Stimulated activated CD8-positive, alpha-beta memory T cell treated with anti-CD3 and anti-CD28 coated beads, Interleukin-4, amount 100 ng/mL, for 4 hours (primary cell): ENCODE measurements at places on chromosomes 13 and 19.
A peak's percentile ranks its signal among the peaks of the same experiment; 100 is the strongest.

GRCh38 chr19:8261347-8261746, 46.8 kb downstream of the CD320 start:
- no peak for DNase-seq

- DNase-seq: no peak
Observed at GRCh38 chr13:40598569-40598968, 67.9 kb downstream of the FOXO1 start.

- no peak for DNase-seq
Observed at GRCh38 chr19:13417054-13417453, 89.2 kb downstream of the CACNA1A start.

- peak; percentile 2 for DNase-seq
Observed at GRCh38 chr13:41587490-41587889, 130.1 kb downstream of the RGCC start.

- no peak for DNase-seq
Observed at GRCh38 chr13:75636436-75637180, 478 bp downstream of the LMO7 start.

GRCh38 chr19:17037966-17038500, 11.4 kb upstream of the CPAMD8 start:
- no peak for DNase-seq

DNA sequence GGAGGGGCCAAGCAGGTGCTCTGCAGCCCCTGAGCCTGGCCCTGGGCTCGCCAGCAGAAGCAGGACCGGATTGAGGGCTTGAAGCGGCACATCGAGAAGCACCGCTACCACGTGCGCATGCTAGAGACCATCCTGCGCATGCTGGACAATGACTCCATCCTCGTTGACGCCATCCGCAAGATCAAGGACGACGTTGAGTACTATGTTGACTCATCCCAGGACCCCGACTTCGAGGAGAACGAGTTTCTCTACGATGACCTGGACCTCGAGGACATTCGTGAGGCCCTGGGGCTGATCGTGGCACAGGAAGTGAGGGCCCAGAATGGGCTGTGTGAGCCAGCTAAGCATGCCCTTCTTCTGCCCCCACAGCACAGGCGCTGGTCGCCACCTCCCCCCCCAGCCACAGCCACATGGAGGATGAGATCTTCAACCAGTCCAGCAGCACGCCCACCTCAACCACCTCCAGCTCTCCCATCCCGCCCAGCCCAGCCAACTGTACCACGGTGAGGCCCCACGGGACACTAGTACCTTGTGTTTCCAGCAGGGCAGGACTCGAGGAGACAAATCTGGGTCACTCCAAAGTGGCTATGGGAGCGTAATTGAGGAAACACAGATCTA, 8.1 kb downstream of the CNOT3 start:
- DNase-seq: no peak

GRCh38 chr19:19170053-19170872, at the start of gene MEF2B:
TSS of gene MEF2B (minus strand) at chr19:19170263. CDS start at chr19:19150735, 19,528 bp downstream.
- DNase-seq: peak; percentile 43

- no peak for DNase-seq
Observed at GRCh38 chr19:5932609-5933262, 18.7 kb downstream of the CAPS start.

DNA sequence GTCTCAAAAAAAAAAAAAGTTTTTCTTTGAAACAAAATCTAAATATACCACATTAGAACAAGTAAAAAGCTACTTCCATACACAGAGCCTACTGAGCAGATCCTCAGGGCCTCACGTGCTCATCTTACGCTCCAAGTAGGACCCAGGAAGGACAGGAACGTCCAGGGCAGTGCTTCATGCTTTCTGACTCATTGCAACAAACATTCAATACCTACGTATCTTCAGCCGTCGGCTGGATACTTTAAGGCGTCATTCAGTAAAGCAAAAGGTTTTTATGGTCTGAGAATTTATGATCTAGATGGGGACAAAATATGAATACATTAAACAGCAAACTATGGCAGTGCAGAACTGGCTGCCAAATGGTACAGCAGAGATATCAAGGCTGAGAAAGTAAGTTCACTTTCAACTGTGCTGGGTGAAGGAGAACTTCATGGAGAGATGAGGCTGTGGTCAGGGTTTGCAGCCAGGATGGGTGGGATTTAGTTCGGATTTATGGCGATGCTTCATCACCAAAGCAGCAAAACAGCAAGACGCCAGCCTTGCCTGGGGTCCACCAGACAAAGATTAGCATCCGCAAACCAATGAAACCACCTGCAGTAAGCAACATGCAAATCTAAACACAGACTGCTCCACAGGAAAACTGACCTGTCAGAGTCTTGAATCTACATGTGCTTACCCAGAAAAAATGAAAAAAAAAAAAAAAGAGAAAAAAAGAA, 20.5 kb downstream of the CARS2 start:
- DNase-seq: no peak

GRCh38 chr19:5352229-5352763, 11.7 kb upstream of the PTPRS start:
- no peak for DNase-seq

GRCh38 chr13:21753117-21753729, 82.3 kb downstream of the FGF9 start:
- DNase-seq: no peak

- DNase-seq: no peak
Observed at GRCh38 chr13:91212231-91212630, 135.3 kb upstream of the MIR17HG start.

DNA sequence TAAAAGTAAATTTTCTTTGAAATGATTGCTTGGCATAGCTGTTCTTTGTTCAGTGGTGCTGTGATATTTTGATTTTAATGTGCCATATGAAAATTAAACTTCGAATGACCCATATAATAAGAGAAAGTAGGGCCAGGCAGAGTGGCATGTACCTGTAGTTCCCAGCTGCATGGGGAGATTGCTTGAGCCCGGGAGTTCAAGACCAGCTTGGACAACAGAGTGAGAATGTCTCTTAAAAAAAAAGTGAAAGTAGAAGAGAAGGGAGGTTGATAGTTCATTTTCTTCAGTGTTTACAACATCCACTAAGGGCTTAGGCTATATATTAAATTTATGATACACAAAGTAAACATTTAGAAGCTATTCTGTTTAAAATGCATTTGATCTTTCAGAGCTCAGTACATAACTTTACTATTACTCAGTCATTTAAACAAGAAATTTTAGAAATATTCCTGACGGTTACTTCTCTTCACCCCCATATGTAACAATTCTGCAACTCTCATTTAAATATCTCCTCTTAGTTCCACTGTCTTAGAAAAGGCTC, 17.2 kb upstream of the RFC3 start:
- DNase-seq: no peak

- DNase-seq: no peak
Observed at GRCh38 chr19:23802290-23802689, 43.6 kb upstream of the ZNF681 start.
